ENCODE measurements at places on chromosomes 3 and 15.
A peak's percentile ranks its signal among the peaks of the same experiment; 100 is the strongest.

DNA sequence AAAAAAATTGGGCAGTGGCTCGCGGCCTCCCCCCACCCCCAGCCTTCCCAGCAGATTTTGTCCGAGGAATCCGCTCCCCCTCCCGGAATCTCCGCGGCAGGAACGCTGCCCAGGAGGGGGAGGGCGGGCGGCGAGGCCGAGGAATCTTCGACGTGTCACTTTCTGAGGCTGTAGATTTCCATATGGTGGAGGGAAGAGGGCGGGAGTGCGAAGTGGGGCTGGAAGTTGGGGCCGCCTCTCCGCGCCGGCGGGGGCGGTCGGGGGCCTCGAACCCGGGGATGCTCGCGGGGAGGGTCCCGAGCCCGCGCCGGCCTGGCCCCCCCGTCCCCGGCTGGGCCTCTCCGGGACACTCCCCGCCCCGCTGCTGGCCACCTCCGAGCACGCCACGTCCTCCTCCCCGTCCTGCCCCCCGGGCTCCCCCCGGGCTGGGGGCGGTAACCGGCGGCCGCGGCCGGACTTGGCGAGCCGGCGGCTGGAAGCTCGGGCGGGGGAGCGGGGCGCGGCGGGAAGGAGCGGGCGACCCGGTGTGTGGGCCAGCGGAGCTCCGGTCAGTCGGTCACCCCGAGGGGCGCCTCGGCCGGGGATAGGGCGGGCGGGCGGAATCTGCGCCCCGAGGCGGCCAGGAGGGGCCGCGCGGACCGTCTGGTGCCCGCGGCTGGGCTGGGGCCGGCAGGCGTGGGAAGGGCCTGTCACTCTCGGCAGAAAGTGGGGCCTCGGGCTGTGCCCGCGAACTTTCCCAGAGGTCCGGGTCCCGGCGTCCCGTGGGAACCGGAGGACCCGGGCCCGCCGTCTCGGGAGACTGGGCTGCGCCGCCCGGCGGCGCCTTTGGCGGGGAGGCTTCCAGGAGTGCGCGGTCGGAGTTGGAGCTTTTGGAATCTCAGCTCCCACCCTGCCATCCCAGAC, 951 bp downstream of the FNDC3B start:
- peak; percentile 63 for DNase-seq

DNA sequence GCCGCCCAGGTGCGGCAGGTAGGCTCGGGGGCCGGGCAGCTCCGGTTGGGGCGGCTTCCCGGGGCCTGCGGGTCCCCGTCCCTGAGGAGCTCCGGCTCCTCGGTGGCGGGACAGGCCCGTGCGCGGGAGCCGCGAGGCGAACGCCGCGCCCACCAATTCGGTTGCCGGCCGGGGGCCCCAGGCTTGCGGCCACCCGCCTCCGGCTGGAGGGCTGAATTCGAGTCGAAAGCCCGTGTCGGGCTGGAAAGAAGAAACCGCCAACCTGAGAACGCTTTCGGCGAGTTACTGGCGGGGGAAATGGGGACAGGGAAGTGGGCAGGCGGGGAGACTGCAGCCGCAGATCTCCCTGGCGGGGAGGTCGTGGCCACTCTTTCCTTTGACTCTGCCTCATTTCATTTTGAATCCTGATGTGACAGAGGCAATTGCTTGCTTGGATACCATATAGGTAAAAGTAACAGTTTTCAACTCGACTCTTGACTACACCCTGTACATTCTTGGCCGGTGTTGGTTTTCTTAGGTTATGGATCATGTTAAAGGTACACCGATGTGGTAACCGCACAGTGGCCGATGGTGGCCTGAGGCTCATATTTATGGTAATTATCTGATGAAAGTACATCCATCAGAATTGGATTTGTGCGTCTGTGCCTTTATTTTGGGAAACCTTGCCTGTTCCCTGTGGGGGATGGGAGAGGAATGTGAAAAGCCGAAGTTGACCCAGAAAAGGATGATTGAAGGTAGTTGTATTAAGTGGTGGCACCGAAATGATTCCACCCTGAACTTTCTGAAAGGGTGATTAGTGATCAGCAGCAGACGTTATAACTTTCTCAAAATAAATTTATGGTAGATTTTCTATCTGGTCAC, 1.7 kb downstream of the B3GNT5 start:
- no peak for DNase-seq

- DNase-seq, result no peak
These were observed 202.6 kb downstream of the MEX3B start for GRCh38 chr15:81843226-81843625.

DNA sequence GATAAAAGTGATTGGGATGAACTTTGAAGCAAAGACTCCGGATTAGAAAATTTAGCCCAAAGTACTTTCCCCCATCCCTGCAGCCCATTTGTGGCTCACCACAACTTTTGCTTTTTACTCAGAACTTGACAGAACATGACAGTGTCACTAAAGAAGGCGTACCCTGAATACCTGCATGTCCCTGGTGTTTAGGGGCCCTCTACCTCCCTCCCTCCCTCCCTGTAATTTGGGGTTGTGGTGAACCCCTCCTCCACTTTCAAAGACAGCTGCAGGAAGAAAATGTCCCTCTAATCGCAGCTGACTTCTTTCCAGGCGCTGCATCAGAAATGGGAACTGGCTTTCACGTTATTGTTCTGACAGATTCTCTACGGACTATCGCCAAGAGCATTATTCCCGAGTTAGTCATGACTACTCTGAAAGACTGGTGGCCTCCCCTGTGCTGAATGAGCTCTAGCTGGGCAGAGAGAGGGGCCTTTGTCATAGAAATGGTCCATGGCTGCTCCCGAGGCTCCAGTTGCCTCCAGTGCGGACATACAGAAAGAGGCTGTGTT, 93.2 kb upstream of the ARHGEF3 start:
- DNase-seq, result peak; percentile 84

- DNase-seq, result no peak
These were observed 28.8 kb downstream of the MECOM start for GRCh38 chr3:169634618-169635236.

GRCh38 chr3:99921986-99922385, 104.3 kb downstream of the CMSS1 start:
- DNase-seq, result no peak

GRCh38 chr3:132805071-132805470, 82.9 kb upstream of the NPHP3 start:
- no peak for DNase-seq
